ENCODE measurements at places on chromosomes 7 and 10.

DNA sequence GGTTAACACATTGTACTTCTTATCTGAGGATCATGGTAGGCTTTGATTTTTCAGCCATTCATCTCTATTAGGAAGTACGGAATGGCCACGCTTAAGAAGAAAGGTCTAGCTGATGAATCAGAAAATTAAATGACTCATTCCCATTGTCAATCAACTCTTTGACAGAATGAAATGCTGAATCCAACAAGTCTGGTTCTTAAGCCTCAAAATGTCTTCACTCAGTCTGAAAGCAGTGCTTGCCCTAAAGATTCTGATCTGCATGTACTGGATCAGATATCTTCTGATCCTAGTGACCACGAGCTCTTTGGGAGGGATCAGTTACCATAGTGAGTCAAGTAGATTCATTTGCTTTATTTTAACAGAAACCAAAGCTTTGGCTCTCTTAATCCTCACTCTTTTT, 5.7 kb upstream of the CELF2 start:
- DNase-seq: no peak

DNA sequence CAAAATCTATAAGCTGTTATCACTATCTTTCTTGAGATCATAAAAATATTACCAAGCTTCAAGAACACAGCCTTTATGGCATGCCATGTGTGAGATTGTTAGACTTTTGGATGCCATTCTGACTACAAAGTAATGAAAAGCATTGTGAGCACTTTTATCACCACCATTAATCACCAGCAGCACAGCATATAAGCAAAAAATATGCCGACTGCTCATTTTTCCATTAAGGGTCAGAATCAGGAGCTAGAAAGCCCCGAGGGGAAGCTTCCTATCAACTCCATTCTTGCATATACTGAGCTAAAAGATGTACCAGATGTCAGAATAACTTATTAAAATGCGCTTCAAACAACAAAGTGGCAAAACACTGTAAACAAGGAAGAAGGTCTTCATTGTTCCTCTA, 114.3 kb downstream of the LMBR1 start:
- no peak for DNase-seq

- DNase-seq: peak; percentile 71
These were observed 97.3 kb upstream of the COL1A2 start for GRCh38 chr7:94297397-94297838.

- DNase-seq: no peak
These were observed 73.1 kb downstream of the CYP51A1 start for GRCh38 chr7:92061154-92061553.

Data from tibial nerve (tissue), 4 donors.